Vagina (tissue), 2 donors: ENCODE measurements at places on chromosomes 4 and X.
A peak's percentile ranks its signal among the peaks of the same experiment; 100 is the strongest.

GRCh38 chrX:46559062-46559461 is 13.8 kb upstream of the ZNF674 start:
- DNase-seq: no peak
- no peaks in the 10 kb centered on the region for H3K27me3 ChIP-seq
- H3K4me1 ChIP-seq: no peaks in the 10 kb centered on the region
- no peak overlapping the region for H3K27ac ChIP-seq
- no peaks in the 10 kb centered on the region for H3K36me3 ChIP-seq

DNA sequence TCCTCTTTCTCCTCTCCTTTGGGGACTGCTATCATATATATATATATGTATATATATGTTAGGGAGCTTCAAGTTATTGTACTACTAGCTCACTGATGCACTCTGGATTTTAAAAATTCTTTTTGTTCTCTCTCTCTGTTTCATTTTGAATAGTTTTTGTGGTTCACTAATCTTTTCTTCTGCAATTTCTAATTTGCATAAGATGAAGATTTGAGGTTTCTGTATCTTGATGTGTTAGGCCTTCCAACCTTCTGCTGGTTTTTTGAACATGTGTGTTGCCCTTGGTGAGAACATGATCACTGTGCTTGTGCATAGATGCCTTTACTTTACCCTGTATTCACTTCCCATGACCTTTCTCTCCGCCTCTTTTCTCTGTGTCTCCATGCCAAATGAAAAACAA is 7.8 kb upstream of the ZNF718 start:
- H3K36me3 ChIP-seq: no peaks in the 10 kb centered on the region
- DNase-seq: no peak
- no peak overlapping the region for H3K27ac ChIP-seq
- H3K4me1 ChIP-seq: no peaks in the 10 kb centered on the region
- H3K4me3 ChIP-seq: no peak overlapping the region

- no peaks in the 10 kb centered on the region for H3K36me3 ChIP-seq
- no peak overlapping the region for H3K4me3 ChIP-seq
- no peaks in the 10 kb centered on the region for H3K4me1 ChIP-seq
- no peaks in the 10 kb centered on the region for H3K27me3 ChIP-seq
- H3K27ac ChIP-seq: no peak overlapping the region
- DNase-seq: no peak
Measured at GRCh38 chrX:151386838-151387459, 10.1 kb upstream of the VMA21 start.

DNA sequence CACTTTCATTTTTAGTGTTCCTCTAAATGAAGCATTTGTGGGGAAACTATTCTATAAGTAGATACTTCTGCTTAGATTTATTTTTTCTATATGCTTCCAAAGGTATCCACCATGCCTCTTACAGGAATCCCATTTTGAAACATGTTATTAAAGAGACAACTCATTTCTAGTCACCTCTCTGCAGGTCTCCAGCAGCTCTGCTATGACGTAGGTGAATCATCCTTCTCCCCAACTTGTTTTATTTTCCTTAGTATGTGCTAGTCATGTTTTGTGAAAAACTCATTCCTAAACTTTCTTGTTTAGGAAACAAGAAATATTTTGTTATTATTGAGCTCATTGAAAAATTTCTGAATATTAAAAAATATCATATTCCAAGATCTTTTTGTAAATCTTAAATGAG is 12.8 kb downstream of the CXCL8 start:
- H3K4me3 ChIP-seq: no peak overlapping the region
- no peaks in the 10 kb centered on the region for H3K4me1 ChIP-seq
- no peaks in the 10 kb centered on the region for H3K27me3 ChIP-seq
- H3K36me3 ChIP-seq: no peaks in the 10 kb centered on the region
- no peak for DNase-seq

- no peaks in the 10 kb centered on the region for H3K4me1 ChIP-seq
- H3K27me3 ChIP-seq: no peaks in the 10 kb centered on the region
- H3K4me3 ChIP-seq: no peak overlapping the region
- DNase-seq: no peak
- H3K27ac ChIP-seq: no peak overlapping the region
- H3K36me3 ChIP-seq: no peaks in the 10 kb centered on the region
Measured at GRCh38 chrX:138794246-138794645, 82.7 kb upstream of the FGF13 start.

DNA sequence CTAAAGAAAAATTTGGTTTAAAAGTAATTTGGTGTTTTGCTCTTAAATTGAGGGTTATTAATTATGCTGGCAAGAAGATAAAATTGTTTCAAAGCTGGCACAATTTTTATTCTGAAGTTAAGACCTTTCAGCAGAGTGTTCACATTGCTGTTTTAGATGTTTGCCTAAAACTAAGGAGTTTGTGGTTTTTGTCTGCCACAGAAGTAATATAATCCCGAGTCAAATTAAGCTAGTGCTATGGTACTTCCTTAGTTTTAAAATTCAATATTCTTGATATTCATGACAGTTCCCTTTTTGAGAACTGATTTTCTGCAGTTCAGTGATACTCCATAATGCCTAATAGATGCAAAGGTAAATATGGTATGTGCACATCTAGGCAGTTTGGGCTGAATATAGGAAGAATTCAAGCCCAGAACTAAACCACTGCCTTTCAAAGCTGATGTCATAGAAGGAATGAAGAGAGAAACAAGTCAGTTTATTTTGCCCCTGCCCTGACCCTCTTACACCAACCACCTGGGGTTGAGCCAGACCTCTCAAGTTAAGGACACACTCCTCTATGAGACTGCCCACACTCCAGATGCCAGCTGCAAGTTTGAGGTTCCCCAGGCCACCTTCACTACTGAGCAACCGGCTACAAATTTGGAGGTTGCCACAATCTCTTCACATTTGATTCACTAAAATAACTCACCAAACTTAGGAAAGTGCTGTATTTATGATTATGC is 32.1 kb upstream of the VEGFC start:
- H3K36me3 ChIP-seq: no peaks in the 10 kb centered on the region
- no peak for DNase-seq
- H3K27me3 ChIP-seq: no peaks in the 10 kb centered on the region
- H3K4me1 ChIP-seq: no peaks in the 10 kb centered on the region

DNA sequence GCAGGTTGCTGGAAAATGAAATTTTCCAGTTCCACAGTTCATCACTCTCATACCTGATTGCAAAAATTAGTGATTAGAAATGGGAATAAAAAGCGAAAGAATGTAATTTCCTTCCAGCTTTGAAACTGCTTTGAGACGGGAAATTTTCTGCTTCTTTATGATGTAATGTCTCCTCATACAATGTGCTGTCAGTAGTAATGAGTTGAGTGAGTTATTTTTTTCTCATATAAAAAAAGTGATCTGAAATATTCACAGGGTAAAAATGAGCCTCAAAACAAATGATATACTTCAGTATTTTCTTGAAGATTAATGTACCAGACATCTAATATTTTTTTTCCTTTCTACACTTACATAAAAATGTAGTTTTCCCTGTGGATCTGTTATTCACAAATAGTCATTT is 179.1 kb upstream of the FAT4 start:
- DNase-seq: no peak
- no peaks in the 10 kb centered on the region for H3K4me1 ChIP-seq
- H3K36me3 ChIP-seq: no peaks in the 10 kb centered on the region
- H3K4me3 ChIP-seq: no peak overlapping the region

- H3K36me3 ChIP-seq: no peaks in the 10 kb centered on the region
- H3K4me1 ChIP-seq: no peaks in the 10 kb centered on the region
- DNase-seq: no peak
- H3K27me3 ChIP-seq: no peaks in the 10 kb centered on the region
- no peak overlapping the region for H3K4me3 ChIP-seq
Measured at GRCh38 chr4:72971572-72971971, 97.9 kb downstream of the COX18 start.

DNA sequence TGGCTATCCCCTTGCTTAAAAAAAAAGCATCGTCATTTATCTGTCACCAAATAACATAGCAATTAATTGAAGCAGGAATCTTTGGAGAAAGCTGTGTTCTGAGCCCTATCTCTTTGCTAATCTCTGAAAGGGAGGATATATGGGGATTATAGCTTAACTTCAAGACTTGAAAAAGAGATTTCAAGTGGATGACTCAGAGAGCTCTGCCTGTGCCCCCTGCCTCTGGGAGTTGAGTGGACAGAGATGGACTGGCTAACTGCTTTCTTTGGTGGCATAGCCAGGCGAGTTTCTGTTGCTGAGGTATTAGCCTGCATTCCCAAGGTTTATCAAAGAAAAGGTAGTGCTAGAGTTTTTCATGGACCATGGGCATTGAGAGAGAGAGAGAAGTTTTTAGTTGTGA is 91.6 kb downstream of the DDIT4L start:
- H3K27ac ChIP-seq: no peak overlapping the region
- DNase-seq: no peak
- no peaks in the 10 kb centered on the region for H3K27me3 ChIP-seq
- no peaks in the 10 kb centered on the region for H3K36me3 ChIP-seq

- H3K4me3 ChIP-seq: no peak overlapping the region
- no peaks in the 10 kb centered on the region for H3K36me3 ChIP-seq
- H3K27me3 ChIP-seq: no peaks in the 10 kb centered on the region
- no peaks in the 10 kb centered on the region for H3K4me1 ChIP-seq
- no peak for DNase-seq
Measured at GRCh38 chr4:142574306-142574705, 271.8 kb downstream of the INPP4B start.

DNA sequence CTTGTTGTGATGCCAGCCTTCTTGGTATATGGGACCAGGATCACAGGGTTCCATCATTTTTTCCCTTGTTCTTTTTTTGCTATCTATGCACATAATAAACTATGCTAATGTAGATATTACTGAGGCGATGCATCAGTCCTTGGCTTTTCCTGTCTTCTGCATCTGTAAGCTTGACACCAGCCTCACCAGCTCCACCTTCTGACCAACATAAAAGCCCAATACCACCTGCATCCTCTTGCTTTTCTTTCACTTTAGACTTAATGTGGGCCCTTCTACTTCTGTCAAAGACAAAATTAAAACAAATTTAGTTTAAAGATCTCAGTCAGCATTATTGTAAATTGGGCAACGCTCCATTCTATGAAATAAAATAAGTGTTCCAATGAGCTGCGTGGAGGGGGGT is 1718.8 kb upstream of the PCDH10 start:
- H3K4me1 ChIP-seq: no peaks in the 10 kb centered on the region
- DNase-seq: no peak
- H3K4me3 ChIP-seq: no peak overlapping the region
- H3K27me3 ChIP-seq: no peaks in the 10 kb centered on the region

GRCh38 chr4:107183155-107183774 is 147.2 kb upstream of the DKK2 start:
- no peak for DNase-seq
- no peak overlapping the region for H3K27ac ChIP-seq
- H3K36me3 ChIP-seq: no peaks in the 10 kb centered on the region

- DNase-seq: no peak
- peak overlapping the region; percentile 42 for H3K4me3 ChIP-seq
- no peaks in the 10 kb centered on the region for H3K27me3 ChIP-seq
- H3K4me1 ChIP-seq: peaks cover 11% of the 10 kb centered on the region
- no peaks in the 10 kb centered on the region for H3K36me3 ChIP-seq
- no peak overlapping the region for H3K27ac ChIP-seq
Measured at GRCh38 chrX:118824173-118824730, 628 bp downstream of the ZCCHC12 start.

GRCh38 chr4:125283707-125284279 is 31.0 kb upstream of the FAT4 start:
- no peaks in the 10 kb centered on the region for H3K27me3 ChIP-seq
- no peaks in the 10 kb centered on the region for H3K4me1 ChIP-seq
- DNase-seq: no peak
- no peaks in the 10 kb centered on the region for H3K36me3 ChIP-seq
- no peak overlapping the region for H3K27ac ChIP-seq

DNA sequence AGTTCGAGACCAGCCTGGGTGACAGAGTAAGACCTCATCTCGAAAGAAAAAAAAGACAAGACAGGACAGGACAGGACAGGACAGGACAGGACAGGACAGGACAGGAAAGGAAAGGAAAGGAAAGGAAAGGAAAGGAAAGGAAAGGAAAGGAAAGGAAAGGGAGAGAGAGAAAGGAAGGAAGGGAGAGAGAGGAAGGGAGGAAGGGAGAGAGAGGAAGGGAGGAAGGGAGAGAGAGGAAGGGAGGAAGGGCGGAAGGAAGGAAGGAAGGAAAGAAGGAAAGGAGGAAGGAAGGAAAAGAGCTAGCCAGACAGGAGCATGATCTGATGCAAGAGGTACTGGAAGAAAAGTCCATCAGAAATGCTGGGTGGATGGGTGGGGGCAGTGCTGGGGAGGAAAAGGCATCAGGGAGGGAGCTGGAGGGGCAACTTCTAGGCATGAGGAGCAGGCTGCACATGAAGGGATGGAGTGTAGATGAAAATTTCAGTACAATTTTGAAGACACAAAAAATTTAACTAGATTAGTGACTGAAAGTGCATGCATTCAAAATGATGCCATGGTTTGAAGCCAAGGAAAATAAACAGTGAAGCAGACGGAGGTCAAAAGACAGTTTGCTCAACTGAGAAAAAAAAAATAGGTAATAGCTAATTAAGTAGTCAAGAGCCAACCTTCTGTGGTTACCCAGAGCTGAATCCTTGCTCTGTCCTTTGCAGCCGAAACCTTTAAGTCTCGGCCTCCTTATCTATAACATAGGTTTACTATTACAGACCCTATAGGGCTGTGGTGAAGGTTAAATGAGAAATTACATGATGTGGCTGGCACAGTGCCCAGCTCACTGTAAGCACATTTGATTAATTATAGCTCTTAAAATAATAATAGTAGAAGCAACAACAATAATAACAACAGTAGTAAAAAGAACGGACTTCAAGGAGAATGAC is 59.9 kb downstream of the ZNF827 start:
- H3K27me3 ChIP-seq: no peaks in the 10 kb centered on the region
- H3K36me3 ChIP-seq: no peaks in the 10 kb centered on the region
- H3K27ac ChIP-seq: no peak overlapping the region
- H3K4me1 ChIP-seq: peaks cover 17% of the 10 kb centered on the region
- no peak overlapping the region for H3K4me3 ChIP-seq

GRCh38 chr4:99754756-99755155 is 61.9 kb upstream of the DAPP1 start:
- DNase-seq: no peak
- H3K4me3 ChIP-seq: no peak overlapping the region
- H3K4me1 ChIP-seq: no peaks in the 10 kb centered on the region
- H3K27ac ChIP-seq: no peak overlapping the region
- no peaks in the 10 kb centered on the region for H3K36me3 ChIP-seq

DNA sequence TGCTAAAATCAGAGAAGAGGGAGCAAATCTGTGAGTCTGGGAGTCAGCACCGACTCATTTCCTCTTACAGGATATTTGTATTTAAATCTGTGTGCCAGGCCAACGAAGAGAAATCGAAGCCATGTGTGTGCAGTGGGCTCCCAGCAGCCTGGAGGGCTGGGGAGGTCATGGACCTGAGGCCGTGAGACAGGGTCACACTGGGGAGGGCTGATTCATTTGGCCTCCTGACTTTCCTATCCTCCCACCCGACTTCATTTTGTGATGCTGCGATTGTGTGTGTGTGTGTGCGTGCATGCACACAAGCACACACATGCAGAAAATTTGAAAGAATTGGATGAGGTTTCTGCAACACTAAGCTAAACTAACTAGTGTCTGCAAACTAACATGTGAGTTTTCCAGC is 48.7 kb upstream of the STX18 start:
- H3K4me1 ChIP-seq: peaks cover 22% of the 10 kb centered on the region
- peak overlapping the region; percentile 55 for H3K27ac ChIP-seq
- no peak overlapping the region for H3K4me3 ChIP-seq

GRCh38 chrX:102765809-102766208 is 45.3 kb downstream of the GPRASP3 start:
- no peak overlapping the region for H3K4me3 ChIP-seq
- H3K27ac ChIP-seq: peak overlapping the region; percentile 48
- no peaks in the 10 kb centered on the region for H3K4me1 ChIP-seq
- H3K27me3 ChIP-seq: no peaks in the 10 kb centered on the region

GRCh38 chr4:57191523-57192034 is 81.4 kb upstream of the IGFBP7 start:
- H3K4me3 ChIP-seq: no peak overlapping the region
- no peaks in the 10 kb centered on the region for H3K4me1 ChIP-seq
- no peak overlapping the region for H3K27ac ChIP-seq
- no peak for DNase-seq
